ENCODE measurements at places on chromosomes 4 and X.

DNA sequence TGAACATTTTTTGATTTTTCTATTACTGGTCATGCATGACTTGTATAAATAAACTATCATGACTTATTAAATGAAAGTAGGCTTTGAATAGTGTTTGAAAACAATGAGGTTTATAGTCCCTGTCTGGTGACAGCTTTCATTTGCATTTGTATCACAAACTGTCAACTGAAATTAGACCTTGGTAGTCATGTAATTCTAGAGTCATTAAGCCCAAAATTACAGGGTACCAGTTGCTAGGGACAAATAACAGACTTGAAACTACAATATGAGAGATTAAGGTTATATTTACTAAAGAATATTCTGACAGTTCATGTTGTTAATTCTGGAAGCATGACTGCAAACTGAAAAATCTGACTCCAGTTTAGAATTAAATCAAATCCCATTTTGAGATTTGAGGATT lies 9.2 kb upstream of the VAMP7 start:
- DNase-seq = no peak

DNA sequence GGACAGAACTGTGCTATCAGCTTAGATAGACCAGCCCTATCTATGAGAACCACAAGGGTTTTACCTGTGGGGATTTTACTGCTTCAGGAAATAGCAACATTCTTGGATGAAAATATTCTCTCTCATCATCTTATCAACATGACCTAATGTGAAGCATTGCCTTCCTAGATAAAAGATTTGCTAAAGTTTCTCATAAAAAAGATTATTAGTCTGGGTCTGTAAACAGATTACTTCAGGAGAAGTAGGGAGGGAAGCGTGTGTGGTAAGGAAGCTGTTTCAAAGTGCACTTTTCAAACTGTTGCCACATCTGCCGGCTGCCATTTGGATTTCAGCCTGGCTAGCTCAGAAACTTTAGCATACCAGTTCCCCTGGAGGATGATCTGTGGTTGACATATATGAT lies at the start of gene NOX1:
Gene NOX1, minus strand, starts transcription at position 35 of the 400 bp plus-strand sequence. CDS start 220 bp downstream, outside the sequence.
- no peak for DNase-seq

- no peak for DNase-seq
Observed at GRCh38 chr4:138835832-138836533, 179.6 kb upstream of the NOCT start.

- peak; percentile 46 for DNase-seq
Observed at GRCh38 chrX:40174854-40175510, 77.2 kb upstream of the BCOR start.

DNA sequence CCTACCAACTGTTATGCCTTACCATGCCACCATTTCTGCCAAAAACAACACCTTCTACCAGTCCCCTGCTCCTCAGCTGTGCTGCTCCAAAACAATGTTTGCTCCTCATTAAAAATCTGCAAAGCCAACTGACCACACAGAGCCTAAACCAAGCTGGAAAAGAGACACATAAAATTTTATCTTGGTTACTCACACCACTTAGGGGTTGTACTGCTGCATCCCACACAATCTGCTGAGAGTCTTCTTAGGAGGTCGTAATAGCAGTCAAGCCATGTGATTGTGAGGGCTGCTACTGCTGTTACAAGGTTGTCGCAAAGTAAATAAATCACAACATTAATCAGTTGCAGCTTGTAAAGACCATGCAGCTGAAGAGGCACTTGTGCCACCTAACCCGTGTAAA lies 607.4 kb upstream of the FAM241A start:
- DNase-seq = no peak

- DNase-seq = no peak
Observed at GRCh38 chr4:176769514-176769913, 23.2 kb downstream of the VEGFC start.

DNA sequence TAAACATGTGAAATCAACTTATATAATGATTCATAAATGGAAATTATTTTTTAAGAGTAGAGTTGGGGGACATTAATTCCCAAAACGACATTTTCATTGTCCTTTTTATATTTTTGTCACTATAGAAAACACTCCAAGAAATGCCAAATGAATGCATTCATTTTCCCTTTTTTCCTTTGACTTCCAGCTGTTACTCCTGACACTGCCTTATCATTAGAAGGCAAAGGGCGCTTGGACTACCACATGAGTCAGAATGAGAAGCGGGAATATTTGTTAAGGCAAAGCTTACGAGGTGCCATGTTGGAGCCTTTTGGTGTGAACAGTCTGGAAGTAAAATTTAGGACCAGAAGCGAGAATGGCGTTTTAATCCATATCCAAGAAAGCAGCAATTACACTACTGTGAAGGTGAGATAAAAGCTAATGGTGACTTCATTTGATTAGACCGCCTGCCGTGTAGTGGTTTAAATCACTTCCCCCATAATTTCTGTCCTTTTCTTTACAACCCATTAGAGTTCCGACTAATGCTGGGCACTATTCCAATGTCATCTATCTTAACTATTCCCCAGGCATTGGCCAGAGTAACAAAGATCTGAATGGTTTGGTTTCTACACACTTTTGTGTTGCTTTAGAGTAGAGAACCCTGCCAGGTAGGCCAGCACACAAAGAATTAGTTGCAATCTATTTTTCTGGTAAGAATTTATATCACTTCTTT lies 166.7 kb downstream of the FAT4 start:
- DNase-seq = no peak

- DNase-seq = no peak
Observed at GRCh38 chr4:57488366-57489162, 378.4 kb upstream of the IGFBP7 start.

DNA sequence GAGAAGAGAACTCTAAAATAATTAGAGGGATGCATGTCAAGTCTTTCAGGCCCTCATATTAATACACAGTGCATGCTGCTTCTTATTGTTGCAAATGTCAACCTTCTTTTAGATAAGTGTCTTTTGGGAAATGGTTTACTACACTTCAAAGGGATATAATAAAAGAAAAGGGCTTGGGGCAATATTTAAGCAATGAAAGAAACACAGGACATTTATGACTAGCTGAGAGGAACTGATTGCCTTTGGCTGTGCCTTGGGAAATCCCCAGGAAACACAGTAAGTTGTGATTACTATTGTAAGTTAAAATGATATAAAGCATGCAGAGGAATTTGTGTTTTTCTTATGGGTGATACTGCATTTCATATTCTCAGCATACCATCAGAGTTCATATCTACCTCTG lies 1036.2 kb upstream of the GRID2 start:
- DNase-seq = no peak

GRCh38 chr4:98851806-98852205 lies 77.1 kb downstream of the EIF4E start:
- DNase-seq = no peak

DNA sequence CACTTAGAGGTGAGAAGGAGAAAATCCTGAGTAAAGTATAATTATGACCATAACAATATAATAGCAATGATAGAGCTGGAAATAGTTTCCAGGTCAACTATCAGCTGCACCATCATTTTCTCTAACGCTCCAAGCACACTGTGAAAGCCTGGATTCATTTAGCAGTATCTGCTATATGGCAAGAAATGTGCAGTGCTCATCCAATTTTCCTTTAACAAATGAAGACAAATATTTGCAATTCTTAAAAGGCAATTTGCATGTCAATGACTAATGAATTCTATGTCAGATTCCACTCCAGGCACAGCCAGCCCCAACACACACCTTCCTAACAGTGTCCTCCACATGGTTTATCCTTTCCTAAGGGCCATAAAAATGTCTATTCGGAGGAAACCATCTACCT lies 12.7 kb downstream of the PRSS12 start:
- DNase-seq = no peak

GRCh38 chr4:76737180-76737579 lies 160.8 kb downstream of the SOWAHB start:
- no peak for DNase-seq

DNA sequence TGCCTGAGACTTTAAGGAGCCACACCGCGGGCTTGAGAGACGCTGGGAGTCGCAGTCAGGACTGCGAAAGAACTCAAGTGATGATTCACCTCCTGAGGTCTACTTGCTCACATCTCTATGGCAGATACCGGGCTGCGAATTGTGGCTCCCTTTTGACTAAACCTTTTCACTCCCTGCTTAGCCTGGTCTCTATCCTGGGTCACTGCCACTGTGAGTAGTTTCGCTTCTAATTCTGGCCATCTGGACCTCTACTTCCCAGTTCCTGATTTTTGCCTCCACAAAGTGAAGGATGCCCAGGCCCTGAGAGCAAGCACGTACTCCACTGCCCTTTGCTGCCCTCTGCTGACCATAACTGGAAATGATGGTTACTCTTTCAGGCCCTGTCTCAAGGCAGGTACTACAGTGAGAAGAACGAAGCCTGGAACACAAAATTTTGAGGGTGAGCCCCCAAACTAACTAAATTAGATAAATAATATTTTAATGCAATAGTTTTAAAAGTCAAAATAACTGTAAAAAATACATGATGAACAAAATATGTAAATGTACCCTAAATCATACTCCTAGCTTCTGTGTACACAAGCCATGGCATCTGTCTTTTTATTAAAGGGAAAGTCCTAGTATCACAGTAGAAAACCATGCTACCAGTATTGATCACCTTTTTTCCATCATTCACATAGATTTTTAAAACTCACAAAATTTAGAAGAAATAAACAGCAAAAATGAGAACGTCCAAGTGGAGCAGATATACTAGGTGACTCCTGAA lies 16.7 kb downstream of the MAD2L1 start:
- DNase-seq = peak; percentile 77

DNA sequence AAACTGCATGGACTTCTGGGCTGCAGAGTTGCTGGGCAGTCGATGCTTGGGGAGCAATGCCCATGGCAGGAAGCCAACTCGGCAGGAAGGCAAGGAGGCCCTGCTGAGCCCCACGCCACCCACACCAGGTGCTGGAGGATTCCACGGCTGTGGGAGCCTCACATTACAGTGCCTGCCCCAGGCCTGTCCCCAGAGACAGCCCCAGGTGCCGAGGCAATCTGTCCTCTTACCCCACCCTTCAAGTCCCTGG lies 53.9 kb downstream of the HMX1 start:
- DNase-seq = no peak

DNA sequence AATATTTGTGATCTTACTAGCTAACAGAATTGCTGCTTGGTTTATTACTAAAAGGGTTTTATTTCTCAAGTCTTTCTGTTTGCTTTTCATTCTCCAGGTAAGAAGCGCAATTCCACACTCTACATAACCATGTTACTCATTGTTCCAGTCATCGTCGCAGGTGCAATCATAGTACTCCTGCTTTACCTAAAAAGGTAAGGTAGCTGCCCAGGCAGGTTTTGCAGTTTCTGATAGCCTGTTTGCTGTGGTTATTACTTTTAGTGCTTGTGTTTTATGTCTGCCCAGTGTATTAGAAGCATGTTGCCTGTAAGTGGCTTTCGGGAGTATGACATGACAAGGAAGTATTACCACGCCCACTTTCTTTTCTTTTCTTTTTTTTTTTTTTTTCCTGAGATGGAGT lies 46.4 kb downstream of the IL13RA1 start:
- no peak for DNase-seq

- peak; percentile 29 for DNase-seq
Observed at GRCh38 chr4:2416564-2417225, 1.8 kb downstream of the ZFYVE28 start.

DNA sequence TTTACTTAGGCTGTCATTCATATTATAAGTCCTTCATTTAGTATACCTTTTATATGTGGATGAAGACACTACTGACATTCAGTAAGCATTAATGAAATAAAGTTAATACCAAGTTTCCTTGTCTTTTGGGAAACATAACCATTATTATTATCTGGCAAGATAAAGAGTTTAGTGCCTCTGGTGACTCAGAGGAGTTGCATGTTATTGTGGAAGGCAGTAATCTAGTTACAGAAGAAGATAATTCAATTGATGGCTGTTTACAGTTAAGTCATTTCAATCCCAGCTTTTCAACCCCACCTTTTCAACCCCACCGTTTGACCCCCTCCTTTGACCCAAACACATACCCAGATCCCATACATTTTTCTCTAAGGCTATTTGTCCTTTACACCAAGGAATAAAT lies 143.8 kb downstream of the FANCB start:
- no peak for DNase-seq

- no peak for DNase-seq
Observed at GRCh38 chrX:28638775-28639174, 51.5 kb downstream of the IL1RAPL1 start.

DNA sequence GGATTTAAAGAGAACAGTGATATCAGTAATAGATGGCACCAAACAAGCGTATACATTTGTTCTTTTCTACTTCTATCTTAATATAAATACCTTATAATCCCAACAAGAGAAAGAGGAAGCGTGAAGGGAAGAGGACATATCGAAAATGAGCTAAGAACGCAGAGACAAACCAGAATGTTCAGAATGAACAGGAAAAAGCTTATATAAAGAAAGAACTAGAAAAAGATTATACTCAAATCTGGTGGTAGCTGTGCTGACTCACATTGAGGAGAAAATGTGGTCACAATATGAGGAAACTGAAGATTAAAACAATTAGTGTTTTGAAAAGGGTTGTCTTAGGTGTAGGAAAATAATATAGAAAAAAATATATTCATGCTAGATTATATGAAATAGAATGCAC lies 2.0 kb upstream of the GPR34 start:
- no peak for DNase-seq

GRCh38 chr4:57102050-57102624 lies 8.0 kb downstream of the IGFBP7 start:
- DNase-seq = no peak

GRCh38 chrX:132086672-132087071 lies 41.1 kb downstream of the FRMD7 start:
- no peak for DNase-seq
